Stimulated activated CD8-positive, alpha-beta memory T cell treated with anti-CD3 and anti-CD28 coated beads, Interleukin-15, amount 100 ng/mL, for 48 hours (primary cell): ENCODE measurements at places on chromosomes 13 and 19.

DNA sequence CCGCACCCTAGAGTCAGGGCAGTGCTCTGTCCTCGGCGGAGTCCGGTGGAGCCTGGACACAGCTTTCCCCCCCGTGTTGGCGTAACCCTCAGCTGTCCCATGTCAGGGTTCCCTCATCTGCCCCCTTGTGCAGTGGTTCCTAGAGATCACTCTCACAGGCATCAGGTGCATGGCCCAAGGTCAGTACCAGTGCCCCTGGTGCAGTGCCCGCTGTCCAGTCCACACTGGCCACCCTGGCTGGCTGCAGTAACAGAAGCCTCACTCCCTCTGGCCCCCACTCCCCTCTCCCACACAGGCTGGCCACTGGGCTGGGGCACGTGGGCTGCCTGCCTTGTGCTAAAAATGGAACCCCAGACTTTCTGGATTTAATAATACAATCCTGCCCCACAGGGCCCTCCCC is 49.6 kb upstream of the C1QTNF9B start:
- DNase-seq = no peak

- no peak for DNase-seq
These were observed 2.8 kb downstream of the PCDH9 start for GRCh38 chr13:67227131-67227983.

DNA sequence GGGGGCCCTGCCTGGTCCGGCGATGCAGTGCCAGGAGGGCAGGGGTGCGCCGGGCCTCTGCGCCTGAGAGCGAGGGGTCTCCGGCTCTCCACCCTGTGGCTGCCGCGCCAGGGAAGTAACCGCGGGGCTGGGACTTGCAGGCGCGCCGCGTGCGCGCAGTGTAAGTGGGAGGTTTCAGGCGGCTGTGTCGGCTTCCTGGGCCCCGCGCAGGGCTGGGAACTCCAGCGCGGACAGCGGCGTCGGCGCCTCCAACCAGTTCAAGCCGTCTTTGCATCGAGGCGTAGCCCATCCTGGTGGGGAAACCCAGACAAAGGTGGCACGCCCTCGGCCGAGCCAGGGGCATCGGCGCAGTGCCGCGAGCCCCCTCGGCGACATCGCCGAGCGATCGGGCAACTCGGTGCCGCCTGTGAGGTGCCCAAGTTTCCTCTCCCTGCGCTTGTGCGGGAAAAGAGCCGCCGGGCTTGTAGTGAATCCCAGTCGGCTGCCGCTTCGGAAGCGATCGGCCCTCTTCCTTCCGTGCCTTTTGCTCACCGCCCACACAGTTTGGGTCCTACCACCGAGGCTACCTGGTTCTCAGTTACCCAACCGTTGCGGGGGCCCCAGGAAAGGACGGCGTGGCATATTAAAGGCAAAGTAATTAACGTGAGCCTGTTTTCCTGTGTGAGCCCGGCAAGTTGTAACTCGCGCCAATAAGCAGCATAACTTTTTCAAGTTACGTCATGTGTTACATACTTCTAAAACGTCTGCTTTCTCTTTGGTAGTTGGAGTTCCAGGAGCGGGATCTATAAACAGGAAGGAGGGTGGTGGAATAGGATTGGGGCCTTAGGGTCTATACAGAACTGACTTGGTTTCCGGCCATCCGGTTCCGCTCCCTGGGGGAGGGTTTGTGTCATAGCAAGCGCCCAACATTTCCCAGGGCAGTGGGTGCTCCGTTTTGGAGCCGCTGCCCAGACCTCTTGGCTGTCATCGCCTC is 1.2 kb downstream of the LRCH1 start:
- peak; percentile 53 for DNase-seq

- peak; percentile 39 for DNase-seq
These were observed at the start of gene SLC17A7 for GRCh38 chr19:49441210-49441959. Gene SLC17A7 (minus strand): TSS chr19:49441527. CDS start chr19:49441379, 148 bp downstream.

GRCh38 chr13:77909827-77910226 is 8.8 kb downstream of the EDNRB start:
- no peak for DNase-seq
